ENCODE measurements at places on chromosomes 7 and 10.

- no peak for DNase-seq
Observed at GRCh38 chr10:22699976-22700375, 14.4 kb downstream of the PIP4K2A start.

GRCh38 chr7:155702616-155703015, 58.2 kb downstream of the RBM33 start:
- no peak for DNase-seq

GRCh38 chr10:60664859-60665258, 113.4 kb upstream of the CDK1 start:
- DNase-seq: no peak

DNA sequence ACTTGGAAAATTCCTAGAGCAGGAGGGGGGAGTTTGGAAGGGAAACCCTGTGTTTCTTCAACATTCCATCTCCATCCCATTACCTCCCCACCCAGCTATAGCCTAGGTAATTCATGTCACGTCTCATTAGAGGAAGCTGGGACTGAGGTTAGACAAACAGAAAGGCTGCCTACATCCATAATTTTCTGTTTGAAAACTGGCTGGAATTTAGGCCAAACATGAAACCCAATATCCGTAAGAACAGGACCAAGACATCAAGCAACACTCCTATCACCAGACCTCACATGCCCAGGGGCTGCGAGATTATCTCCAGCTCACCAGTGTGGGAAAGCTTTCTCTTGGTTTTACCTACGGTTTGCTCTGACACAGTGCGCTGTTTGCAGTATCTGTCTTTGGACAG, 316.3 kb downstream of the FRMD4A start:
- DNase-seq: no peak

DNA sequence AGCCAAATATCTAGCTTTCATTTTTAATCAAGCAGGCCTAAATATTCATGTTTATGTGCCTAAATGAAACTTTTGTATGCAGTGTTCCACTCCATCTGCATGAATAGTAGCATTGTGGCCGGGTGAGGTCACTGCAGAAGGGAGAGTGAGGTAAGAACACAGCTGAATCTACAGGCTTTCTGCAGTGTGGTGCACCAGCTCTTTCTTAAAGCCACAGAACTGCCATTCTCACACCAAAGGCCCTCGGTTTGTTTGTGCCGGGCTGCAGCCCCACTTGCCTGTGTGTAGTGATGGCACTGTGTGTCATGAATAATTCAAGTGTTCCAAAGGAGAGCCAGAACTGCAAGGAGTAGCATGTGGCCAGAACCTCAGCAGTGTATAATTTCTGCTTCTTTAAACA, 204.1 kb downstream of the TRIL start:
- DNase-seq: no peak
